ENCODE measurements at places on chromosomes 2 and 18.

DNA sequence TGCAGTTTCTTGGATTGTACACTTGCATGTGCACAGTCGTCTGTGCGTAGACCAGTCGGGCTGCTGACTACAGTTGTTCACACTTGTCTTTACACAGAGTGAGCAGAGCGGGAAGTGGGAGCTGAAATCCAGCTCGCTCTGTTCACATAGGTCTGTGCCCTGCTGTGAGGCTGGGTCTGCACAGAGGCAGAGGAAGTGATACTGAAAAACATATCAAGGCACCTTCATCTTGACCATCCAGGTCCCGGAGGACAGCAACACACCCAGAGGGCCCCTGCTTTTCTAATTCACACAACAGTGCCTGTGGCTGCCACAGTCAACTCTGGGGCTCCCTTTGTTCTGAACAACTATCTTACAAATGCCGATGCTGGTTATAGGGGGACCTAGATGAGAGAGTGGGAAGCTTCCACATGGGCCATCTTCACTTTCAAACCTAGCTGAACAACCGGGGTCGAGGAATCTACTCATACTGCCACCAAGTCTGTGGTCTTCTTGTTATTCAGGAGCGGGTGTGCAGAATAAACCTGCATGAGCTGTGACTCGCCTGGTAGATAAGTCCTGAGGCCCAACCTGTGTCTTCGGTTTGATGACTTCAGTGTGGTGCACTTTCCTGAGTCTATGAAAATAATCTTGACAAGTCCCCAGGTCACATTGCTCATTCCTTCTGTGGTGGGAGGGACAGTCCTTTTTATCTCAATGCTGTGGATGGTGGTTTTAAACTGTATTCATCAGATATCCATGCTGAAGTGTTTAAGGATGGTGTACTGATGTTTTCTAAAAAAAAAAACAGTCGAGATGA is 3.5 kb upstream of the ADNP2 start:
- no peak for ATAC-seq

DNA sequence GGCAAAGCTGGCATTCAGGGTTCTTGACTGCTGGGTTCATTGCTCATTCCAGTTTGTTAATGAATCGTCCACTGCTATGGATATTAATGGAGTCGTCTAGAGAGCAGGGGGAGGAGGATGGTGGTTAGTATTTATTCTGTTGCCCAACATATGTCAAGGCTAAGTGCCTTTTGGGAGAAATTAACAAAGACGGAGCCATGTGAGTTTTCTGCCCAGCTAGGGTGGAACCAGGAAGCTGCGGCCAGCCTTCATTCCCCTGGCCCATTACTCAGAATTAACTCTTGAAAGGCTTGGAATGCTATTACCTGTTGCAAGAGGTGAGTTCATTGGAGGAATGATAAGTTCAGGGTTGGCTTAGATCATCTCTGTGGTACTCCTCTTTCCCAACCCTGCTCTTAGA is 19.3 kb downstream of the IGFBP2 start:
- no peak for ATAC-seq

GRCh38 chr18:44497311-44497710 is 183.4 kb upstream of the SETBP1 start:
- no peak for ATAC-seq

DNA sequence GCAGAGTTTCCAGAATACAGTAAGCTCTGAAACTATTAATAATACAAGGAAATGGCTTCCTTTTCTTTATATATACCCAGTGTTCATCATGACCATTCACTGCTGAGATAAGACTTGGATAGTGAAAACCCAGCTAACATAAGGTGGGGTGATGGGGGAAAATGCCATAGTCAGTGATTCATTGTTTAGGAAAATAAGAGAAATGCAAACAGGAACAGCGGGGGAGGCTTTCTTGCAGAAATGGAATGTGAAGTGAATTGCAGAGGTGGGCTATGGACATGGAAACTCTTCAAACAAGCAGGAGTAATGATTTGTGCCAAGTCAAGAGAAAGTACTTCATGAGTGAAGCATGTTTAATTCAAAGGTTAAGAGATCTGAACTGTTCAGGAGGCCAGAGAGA is 519.4 kb downstream of the TDRD15 start:
- ATAC-seq = no peak

- no peak for ATAC-seq
Measured at GRCh38 chr2:208015475-208015874, 9.9 kb downstream of the PLEKHM3 start.

- no peak for ATAC-seq
Measured at GRCh38 chr2:59737299-59737698, 816.2 kb downstream of the BCL11A start.

GRCh38 chr2:235665661-235666212 is 171.9 kb downstream of the AGAP1 start:
- no peak for ATAC-seq

DNA sequence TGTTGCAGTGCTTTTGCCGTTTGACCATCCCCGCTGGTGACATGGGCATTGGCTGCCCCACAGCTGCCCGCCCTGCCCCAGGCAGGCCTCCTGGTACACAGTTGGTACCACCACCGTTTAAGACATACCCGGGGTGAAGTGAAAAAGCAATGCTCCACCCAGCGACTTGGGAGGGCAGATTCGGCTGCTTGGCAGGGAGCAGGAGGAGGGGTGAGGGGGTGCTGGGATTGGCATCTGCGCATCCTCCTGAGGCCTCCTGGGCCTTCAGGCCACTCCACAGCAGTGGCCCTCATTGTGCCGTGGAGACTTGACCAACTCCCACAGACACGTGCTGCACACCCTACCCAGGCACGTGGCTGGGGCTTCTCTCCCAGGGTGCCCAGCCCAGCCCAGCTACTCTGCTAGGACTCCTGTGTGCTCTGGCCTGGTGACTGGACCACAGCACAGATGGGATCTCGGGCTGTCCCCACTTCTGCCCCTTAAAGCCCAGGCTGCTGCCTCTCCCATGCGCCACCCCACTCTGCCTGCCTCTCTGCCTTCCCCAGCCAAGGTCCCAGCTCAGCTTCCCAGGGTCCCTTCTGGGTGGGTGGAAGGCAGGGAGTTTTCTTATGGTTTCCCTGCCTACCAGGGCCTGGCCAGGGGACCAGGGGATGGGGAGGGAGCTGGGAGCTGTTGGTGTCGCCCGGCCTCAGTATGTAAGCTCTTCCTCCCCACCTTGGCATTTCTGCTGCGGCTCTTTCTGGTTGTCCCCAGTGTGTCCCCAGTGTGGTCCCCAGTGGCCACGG is 157.0 kb upstream of the HS6ST1 start:
- no peak for ATAC-seq

DNA sequence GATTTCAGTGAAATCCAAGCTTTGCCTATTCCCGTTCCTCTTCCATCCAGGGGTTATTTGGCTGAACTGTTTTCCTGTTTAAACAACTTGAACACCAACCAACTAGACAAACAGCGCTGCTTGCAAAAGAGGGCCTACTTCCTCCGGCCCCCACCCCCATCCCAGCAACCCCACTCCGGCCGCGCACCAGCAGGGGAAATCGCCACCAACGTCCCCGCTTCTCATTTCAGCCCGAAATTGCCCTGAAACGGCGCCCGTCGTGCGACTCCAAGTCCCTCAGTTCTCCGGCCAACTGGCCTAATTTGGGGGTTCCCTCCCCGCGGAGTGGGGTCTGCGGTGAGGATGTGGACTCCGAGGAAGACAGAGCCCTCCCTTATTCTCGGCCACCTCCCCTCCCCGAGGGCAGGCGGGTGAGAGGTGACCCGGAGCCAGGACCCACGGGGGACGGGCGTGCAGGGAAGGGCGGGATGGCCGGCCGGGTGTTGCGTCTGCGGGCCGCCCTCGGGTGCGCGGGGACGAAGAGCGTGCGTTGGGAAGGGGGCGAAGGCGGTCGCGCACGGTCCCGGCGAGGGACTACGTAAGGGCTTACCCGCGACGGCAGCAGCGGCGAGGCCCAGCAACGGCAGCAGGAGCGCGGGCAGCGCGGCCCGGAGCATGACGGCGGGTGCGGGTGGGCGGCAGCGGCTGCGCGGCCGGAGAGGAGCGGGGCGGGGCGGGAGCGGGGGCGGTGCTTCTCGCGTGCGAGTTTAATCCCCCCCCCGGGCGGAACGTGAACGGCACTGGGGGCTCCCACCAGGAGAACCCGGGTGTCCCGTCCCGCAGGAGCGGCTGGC is at the start of gene CD302:
TSS of gene CD302 (minus strand) at position 666 of the 833 bp plus-strand sequence. CDS start at position 656, 10 bp downstream.
- ATAC-seq = peak; percentile 66

- no peak for ATAC-seq
Measured at GRCh38 chr18:55998801-55999385, 410.9 kb upstream of the TCF4 start.

DNA sequence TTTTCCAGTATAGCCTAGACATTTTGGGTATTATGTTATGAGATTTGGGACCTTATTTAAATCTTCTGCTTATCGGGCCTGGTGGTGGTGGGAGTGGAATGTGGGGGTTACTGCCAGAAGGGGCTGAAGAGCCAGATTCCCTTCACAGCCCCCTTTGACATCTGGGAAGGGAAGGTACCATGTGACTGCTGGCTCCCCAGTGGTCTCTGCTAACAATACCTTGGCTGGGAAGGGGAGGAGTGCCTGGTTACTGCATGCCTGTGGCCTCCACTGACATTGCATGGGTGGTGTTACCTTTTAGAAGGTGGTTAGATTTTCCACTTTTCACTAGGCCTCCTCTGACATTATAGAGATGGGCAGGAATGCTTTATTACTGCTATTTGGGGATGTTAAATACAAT is 8.0 kb downstream of the ATP9B start:
- ATAC-seq = no peak

GRCh38 chr18:41323044-41323443 is 632.0 kb upstream of the PIK3C3 start:
- no peak for ATAC-seq

GRCh38 chr18:43863180-43863579 is 585.9 kb upstream of the SYT4 start:
- no peak for ATAC-seq

DNA sequence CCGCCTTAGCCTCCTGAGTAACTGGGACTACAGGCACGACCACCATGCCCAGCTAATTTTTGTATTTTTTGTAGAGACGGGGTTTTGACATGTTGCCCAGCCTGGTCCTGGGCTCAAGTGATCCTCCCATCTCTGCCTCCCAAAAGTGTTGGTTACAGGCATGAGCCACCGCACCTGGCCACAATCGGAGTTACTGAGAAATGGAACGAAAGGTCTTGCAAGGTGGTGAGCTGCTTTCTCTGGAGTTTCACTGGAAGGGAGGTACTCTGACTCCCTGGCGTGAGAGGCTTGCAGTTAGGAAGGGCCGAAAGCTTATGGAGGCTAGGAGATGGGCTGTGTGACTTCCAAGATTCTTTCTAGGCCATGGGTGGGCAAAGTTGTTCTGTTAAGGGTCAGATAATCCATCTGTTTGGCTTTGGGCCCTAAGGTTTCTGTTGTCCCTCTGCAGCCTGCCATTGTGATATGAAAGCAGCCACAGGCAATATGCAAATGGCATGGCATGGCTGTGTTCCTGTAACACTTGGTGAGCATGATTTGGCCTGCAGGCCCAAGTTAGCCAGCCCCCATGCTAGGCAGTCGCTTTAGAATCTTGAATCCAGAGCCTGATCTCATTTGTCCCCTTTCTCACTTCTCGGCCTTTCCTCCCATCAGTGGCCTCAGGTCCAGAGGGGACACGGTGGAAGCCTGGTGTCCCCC is 7.9 kb downstream of the EFHD1 start:
- ATAC-seq = no peak

DNA sequence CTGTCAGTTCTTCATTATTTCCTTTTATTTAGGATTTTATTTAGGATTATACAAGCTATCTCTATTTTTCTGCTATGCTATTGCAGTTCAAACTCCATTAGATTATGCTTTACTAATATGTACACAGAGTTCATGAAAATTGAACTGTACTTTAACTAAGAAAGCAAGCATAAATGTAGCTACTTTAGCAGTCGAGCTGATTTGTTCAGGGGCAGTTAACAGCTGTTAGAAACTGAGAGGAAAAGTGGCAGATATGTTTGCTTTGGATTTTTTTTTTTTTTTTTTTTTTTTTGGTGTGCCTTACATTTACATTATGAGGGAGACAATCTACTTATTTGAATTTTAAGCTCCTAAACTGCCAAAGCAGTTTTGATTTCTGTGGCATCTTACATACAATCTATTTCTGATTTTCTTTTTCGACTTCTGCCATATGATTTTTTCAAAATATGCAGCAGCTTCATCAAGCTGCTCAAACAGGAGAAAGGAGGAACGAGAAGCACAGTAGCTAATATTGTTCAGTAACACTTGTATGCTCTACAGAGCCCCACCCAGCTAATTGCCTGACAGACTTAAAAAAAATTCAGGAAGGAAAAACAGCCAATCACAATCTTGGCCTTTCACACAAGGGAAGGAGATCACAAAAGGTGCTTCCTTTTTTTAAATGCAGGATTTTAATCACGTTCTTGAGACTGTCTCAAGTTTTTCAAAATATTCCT is 233.4 kb upstream of the SIX3 start:
- ATAC-seq = no peak

DNA sequence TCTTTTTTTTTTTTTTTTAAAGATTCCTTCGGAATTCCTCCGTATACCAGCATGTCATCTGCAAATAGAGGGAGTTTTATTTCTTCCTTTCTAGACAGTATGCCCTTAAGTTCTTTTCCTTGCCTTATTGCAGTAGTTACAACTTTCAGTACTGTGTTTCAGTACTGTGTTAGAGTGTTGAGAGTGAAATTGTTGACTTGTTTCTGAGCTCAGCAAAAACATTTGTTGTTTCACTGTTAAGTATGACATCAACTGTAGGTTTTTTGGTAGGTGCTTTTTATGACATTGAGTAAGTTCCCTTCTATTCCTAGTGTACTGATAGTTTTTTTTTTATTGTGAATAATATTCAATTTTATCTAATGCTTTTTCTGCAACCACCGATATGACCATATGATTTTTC is 43.9 kb downstream of the ACVR2A start:
- no peak for ATAC-seq

DNA sequence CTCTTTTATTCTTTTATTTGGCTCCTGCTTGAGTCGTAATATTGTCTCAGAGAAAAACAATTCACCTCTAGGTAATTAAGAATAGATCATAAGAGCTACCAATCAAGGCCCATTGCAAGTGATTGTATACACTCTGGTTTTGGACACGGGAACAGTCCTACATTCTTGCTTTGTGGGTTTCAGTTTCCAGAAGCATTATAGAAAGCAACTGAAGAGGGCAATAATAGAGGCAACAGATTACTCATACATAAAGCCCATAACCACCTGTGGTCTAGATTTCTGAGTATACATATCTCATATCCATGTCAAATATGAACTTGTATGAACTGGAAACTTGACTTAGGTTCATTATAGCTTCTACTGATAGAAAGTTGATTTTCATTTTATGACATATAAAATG is 65.4 kb downstream of the DIS3L2 start:
- ATAC-seq = peak; percentile 84

DNA sequence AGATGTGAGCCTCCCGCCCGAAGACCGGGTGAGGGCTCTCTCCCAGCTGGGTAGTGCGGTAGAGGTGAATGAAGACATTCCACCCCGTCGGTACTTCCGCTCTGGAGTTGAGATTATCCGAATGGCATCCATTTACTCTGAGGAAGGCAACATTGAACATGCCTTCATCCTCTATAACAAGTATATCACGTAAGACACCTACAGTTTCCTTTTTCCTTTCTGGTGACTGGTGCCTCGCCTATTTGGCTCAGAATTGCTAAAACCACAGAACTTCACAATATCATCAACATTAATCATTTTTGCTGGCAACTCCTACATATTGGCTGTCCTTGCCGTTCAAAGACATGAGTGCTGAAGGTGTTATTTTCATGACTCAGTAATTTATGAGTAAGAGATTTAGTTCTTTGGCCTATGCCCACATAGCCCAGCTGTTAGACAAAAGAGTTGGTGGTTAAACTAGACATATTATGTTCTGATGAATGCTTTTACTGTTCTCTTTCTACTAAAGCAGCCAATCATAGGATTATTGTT is 2.2 kb downstream of the STAMBP start:
- peak; percentile 91 for ATAC-seq

Data from activated CD4-positive, CD25-positive, alpha-beta regulatory T cell treated with anti-CD3 and anti-CD28 coated beads, Interleukin-2, amount 50 U/mL, for 24 hours (primary cell).